ENCODE measurements at places on chromosomes 1 and 21.

GRCh38 chr1:90994461-90994860 is 27.4 kb downstream of the ZNF644 start:
- no peak for DNase-seq

DNA sequence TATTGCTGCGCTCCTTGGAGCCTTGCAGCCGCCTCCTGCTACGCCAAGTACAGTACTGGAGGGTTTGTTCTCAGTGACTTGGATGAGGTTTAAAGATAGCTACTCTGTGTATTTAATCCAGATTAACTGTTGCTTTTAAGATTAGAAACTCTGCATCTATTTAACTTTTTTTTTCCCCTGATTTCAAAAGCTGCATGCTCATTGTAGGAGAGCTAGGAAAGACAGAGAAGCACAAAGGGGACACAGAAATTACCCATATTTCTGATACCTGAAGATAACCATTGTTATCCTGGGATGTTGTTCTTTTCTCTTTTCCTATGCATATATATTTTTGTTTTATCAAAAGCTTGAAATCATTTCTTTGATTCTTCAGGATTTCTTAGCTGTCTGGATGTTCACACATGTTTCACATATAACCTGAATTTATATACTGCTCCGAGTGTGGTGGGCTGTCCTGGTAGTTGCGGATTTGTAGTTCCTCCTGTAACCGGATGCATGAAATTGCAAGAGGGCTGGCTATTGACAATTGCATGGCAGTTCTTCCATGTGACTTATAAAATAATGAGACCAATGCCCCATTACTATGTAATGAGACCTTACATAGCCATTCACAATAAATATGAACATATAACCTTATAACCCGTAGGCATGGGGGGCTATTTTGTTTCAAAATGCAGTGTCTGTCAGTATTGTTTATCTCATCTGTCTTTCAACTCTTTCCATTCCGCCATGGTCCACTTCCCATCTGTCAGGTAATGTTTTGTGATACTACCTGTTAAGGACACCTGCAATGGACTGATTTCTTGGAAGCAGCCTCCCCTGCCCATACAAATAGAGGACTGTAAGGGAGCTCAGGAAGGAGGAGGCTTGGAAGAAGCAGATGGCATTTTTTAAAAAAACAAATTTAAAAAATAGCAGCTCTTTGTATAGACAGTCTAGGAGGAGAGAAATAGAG is 1.4 kb downstream of the RAVER2 start:
- no peak for DNase-seq

- no peak for DNase-seq
Measured at GRCh38 chr1:20343149-20343937, 52.7 kb downstream of the VWA5B1 start.

GRCh38 chr1:221637641-221638041 is 104.2 kb downstream of the DUSP10 start:
- no peak for DNase-seq

DNA sequence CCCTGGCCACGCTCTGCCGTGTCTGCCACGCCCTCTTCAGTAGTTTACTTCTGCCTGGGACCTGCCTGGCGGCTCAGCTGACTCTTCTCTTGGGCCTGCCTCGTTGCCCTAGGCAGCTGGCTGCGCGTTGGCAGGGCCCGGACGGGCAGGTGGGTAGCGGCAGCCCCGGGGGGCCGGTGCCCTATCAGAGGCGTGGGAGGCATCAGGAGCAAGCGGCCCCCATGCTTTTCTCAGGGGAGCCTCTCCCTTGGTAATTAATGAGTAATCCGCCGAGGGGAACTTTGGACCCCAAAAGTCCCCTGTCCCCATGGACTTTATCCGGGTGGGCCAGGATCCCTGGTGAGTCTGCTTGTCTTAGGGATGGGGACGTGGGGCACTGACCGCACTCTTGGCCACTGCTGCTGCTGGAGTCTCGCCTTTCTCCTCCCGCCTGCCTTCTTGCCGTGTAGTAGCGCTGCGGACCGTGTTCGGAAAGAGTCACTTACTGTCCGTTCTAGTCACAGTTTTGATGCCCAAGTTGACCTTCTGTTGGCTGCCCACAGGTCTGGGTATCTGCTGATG is 22.7 kb downstream of the SKI start:
- DNase-seq = no peak

DNA sequence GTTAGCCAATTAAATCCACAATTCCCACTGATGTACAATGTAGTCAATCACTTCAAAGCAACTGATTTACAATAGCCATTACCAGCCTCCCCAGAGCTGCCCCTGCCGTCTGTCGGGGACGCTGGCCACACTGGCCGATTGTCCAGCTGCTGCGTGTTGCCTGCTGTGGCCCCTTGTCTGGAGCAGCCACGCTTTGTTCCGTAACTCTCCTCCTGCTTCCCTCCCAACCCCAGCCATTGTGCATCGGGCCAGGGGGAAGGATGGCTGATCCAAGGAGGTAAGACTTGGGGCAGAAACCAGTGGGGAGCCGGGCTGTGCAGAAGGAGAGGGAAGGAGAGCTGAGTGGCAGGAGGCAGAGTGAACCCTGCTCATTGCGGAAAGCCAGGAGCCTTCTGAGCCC is 83.6 kb upstream of the LYST start:
- DNase-seq = no peak

- no peak for DNase-seq
Measured at GRCh38 chr1:245986404-245987218, 520.5 kb downstream of the SMYD3 start.

GRCh38 chr21:31198575-31198974 is 145.5 kb downstream of the TIAM1 start:
- DNase-seq = peak; percentile 65

- DNase-seq = no peak
Measured at GRCh38 chr1:217564833-217565232, 66.1 kb downstream of the GPATCH2 start.

- peak; percentile 2 for DNase-seq
Measured at GRCh38 chr1:16321176-16321867, 31.0 kb downstream of the FBXO42 start.

- no peak for DNase-seq
Measured at GRCh38 chr1:200367841-200368534, 41.8 kb downstream of the ZNF281 start.

- no peak for DNase-seq
Measured at GRCh38 chr21:33880626-33881025, 35.0 kb downstream of the ATP5PO start.

Measured in NCI-H1417 (cell line).